ENCODE measurements at places on chromosomes 5 and 9. TPM values are rescaled to one million over a fixed set of nuclear protein-coding genes. Genes with fewer than 3 reads are reported as not detected.

C9orf153 gene
- total RNA-seq = 0.18 TPM

FAM78A gene
- 22.9 TPM for total RNA-seq

HMCN2 gene
- total RNA-seq = not detected

PLEKHG4B gene
- not detected for total RNA-seq

SPZ1 gene
- total RNA-seq = not detected

Data from activated B cell treated with CpG ODN at 0.5 μM for 24 hours (primary cell).